H1 (cell line): ENCODE measurements at places on chromosomes 3 and 15.

DNA sequence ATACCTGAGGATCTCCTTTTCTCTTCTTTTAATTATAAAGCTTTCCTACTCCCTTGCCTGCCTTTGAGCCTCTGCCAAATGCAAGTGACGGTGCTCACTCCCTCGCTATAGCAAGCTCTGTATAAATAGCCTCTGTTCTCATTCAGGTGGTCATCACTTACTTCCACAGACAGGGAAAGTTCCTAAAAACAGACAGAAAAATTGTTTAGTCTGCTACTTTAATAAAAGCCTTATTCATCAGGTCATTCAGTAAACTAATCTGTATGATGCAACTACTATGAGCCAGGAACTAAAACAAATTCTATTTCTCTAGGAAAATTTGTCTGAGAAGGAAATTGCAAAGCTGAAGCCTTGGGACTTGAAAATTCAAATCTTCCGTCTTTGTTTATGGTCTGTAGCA is 10.2 kb upstream of the DLG1 start:
- DNase-seq, result no peak

DNA sequence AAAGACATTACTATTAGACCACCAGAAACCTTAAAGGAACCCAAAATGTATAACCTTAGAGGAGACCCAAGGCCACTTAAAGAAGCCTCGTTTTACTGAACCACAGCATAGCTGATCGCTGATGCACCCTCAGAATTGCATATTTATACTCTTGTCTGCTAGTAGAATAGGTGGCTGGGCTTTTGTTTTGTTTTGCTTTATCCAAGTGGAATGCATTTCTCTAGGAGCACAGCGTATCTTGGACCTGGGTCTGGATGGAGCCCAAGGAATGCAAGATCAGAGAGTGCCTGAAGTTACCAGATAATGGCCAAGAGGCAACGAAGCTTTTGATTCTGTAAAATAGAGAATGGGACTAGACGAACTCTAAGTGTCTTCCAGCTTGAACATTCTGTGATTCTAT is 129.2 kb upstream of the COL8A1 start:
- DNase-seq, result no peak

DNA sequence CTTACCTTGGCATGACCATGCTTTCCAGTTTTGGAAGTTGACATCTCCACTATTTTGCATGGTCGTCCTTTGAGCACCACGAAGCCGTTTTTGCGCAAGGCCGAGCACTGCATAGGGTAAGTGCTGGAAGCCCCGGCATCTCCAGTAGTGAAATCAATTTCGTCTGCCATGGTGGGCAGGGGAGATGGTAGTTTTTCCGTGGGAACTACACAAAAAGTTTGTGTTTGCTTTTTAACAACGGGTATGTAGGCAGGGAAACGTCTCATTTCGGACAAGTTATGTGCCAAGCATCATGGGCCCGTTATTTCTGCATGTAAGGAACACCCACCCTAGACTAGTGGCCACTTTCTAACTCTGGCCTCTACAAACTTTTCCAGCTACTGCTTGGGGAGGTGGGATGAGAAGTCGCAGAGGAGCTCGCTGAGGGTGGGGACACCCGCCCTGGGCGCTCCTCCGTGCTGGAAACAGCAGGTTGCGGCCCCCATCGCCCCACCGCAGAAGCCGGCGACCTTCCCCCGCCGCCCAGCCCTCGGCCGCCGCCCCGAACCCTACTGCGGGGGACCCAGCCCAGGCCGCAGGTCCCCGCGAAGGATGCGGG is 701 bp downstream of the EIF5A2 start:
- DNase-seq, result peak; percentile 51

- DNase-seq, result no peak
Measured at GRCh38 chr15:80992441-80992840, 2.8 kb upstream of the MESD start.

DNA sequence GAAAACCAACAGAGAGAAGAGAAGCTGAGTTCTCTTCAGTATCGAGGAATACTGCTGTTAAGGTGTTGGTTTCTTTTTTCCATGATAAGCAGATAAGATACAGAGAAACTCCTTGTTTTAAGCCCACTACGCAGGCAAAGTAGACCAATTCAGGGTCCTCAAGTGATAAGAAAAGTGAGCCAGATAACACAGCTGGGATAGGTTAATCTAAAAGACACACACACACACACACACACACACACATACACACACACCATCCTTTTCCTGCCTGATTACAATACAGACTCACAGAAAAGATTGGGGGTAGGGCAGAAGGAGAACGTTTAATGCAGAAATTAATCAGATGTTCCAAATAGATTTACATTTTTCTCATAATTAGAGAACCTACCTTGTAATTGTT is 6.5 kb upstream of the PHLDB2 start:
- no peak for DNase-seq

- DNase-seq, result peak; percentile 77
Measured at GRCh38 chr15:45205192-45205591, 17.4 kb upstream of the SHF start.

- DNase-seq, result no peak
Measured at GRCh38 chr3:141383555-141384129, 15.3 kb downstream of the ZBTB38 start.

DNA sequence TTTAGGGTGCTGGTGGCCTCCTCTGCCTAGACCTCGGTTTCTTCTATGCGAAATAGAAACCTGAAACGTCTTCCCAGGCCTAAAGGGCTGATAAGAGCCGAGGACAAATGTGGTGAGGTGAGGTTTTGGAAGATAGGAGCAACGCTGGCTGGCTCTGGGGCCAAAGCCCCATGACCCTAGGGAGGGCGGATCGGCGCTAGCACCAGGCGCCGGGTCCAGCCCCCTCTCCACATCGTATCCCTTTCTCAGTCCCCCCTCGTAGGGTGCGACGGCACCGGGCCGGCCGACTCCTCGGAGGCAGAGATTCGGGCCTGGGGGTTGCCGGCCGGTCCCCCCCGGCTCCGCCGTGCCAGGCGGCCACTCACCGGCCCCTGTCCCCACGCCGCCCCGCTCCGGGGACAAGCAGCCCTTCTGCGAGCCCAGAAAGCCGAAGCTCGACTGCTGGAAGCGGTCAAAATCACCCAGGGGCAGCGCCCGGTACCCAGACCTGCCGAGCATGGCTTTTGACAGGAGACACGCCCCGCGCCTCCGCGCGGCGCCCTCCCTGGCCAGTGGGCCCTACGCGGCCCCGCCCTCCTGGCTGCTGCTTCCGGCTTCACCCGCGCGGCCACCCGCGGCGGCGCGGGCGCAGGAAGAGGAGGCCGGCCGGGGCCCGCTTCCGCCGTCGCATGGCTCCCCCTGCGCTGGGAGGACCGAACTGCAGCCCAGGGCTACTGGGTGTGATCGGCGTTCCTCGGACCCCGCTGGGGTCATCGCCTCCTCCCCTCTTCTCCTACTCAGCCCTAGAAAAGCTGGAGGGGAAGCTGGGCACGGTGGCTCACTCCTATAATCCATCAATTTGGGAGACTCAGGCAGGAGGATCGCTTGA is at the start of gene STOML1:
STOML1 (minus strand) TSS at position 570 of the 868 bp plus-strand sequence; CDS start at position 498, 72 bp downstream.
- DNase-seq, result peak; percentile 71

DNA sequence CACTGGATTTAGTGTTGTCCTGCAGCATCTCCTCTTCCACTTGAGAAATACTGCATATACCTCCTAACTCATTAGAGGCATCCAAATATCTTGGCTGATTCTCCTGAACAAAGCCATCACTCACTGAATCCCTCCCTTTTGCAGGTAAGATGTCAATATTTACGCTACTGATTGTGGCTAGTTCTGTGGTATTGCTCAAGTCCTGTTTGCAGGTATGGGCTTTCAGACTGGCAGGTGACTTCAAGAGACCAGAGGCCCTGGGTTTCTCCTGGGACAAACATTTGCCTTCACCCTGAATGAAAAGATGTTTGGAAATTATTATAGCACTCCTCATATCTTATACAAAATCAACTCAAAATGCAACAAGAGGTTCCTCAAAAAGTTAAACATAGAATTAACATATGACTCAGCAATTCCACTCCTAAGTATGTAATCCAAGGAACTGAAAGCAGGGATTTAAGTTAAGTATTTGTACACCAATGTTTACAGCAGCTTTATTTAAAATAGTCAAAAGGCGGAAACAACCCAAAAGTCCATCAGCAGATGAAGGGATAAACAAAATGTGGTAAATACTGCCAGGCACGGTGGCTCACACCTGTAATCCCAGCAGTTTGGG is 18.6 kb downstream of the NEK4 start:
- no peak for DNase-seq

DNA sequence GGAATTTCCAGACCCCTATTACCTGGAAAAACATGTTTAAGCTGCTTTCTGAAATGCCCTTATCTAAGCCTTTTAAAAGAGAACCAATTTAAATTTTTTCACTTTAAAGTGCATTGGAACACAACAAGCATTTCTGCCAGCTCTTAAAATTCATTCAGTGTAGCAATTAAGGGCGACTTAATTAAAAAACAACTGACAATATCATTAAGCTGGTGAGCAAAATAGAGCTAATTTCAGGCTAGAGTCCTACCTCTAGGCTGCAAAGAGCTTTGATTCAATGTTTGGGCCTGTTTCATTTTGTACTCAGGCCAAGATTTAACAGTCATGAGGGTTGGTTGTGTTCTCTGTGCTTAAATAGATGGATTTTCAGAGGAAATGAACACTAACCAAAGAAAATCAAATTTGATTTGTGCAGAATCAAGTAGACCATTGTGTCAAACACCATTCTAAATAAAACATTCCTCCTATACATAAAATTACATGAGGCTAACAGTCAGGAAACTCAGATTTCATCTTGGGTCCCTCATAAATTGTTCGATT is 114.6 kb downstream of the TMEM108 start:
- no peak for DNase-seq

DNA sequence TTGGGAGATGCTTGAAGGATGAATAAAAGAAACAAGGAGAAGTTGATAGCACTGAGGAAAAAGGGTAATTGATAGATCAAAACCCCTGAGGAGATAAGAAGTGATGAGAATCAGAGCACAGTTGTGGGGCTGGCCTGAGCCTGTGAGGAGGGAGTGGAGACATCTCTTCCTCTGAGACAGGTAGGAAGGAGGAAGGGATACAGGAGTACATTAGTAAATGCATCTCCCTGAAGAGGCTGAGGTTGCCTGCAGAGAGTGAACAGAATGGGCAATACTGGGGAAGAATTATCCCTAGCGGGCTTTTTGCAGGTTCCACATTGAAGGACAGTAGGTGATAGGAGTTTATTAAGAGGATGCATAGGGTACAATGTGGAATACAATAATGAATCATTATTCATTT is 17.3 kb upstream of the SCAMP5 start:
- DNase-seq, result no peak

- DNase-seq, result no peak
Measured at GRCh38 chr15:67406257-67406861, 114.6 kb upstream of the C15orf61 start.
